ENCODE measurements at places on chromosomes 4 and X.

DNA sequence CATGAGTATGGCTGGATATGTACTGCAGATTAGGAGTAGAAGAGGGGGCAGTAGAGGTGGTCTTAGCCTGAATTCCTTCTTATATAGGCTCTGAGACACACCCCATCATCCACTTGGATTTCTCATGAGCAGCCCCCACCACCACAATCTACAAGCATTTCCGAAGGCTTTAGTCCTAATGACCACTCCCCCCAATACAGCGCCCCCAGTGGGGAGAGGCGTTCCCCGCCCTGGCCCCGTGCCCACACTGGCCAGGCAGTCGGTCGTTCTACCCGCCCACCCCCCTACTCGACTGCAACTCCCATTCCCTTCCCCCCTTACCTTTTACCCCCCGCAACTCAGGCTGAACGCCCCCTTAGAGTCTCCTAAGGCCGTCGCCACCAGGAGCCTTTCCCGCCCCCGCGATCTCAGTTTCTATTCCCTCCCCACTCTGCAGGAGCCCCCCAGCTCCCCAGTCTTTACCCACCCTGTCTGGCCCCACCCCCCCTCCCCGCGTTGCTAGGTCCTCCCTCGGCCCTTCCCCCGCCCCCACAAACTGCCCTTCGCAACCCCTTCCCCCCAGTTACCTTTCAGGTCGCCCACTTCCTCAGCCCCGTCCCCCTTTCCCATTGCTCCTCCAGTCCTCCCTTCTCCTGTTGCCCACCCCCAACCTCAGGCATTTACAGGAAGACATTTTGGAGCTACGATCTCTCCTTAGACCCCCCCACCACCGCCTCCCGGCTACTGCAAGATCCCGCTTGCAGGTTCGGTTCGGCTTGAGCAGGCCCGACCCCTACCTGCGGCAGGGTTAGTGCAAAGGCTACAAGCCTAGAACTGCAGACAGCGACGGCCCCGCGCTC is 468 bp downstream of the ZMYM3 start:
- DNase-seq = peak; percentile 39

DNA sequence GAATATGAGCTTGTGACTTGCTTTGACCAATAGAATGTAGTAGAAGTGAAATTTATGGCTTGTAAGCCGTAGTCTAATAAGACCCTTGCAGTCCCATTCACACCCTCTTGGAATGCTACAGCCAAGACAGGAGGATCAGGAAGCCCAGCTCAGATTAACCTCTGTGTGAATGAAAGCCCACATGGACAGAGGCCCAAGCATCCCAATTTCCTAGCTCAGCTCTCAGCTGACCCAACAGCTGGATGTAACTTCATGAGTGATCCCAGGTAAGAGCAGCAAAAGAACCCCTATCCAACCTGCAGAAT is 12.8 kb upstream of the PPM1K start:
- DNase-seq = no peak

GRCh38 chr4:166886718-166887117 is 347.6 kb downstream of the SPOCK3 start:
- DNase-seq = no peak

GRCh38 chrX:74534569-74535038 is 79.8 kb downstream of the RLIM start:
- DNase-seq = no peak

DNA sequence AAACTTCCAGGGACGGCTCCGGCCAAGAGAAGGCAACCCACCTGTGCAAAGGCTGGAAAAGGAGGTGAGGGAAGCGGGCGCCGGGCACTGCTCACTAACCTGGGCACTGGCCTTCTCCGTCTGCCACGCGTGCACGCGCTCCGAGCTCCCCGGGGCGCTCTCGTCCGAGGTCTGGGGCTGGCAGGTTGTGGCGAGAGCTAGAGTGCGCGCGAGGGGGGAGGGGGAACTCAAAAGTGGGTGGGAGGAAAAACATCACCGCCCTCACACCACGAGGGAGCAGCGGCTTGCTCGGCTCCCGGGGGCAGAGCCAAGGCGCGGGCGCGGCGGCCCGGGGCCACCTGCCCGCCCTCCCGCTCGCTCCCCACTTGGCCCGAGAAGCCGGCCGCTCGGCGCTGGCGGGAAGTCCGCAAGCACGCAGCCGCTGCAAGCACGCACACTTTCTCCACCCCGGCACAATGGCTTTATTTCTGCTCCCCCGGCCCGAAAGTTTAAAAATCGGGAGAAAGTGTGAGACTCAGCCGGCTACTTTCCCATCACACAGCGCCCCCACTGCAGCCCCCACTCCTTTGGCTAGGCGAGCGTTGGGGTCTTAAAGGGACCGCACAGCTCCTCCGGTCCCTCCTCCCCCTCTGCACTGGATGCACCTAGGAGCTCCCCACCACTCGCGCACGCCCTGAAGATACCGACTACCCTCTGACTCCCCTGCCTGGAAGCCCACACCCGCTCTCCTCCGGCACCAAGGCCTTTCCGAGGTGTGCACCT is at the start of gene CHRDL1:
Gene CHRDL1, minus strand, starts transcription at position 173 of the 762 bp plus-strand sequence. CDS start 3,636 bp downstream, outside the sequence.
- no peak for DNase-seq

GRCh38 chrX:12352922-12353321 is 214.6 kb downstream of the FRMPD4 start:
- DNase-seq = no peak

DNA sequence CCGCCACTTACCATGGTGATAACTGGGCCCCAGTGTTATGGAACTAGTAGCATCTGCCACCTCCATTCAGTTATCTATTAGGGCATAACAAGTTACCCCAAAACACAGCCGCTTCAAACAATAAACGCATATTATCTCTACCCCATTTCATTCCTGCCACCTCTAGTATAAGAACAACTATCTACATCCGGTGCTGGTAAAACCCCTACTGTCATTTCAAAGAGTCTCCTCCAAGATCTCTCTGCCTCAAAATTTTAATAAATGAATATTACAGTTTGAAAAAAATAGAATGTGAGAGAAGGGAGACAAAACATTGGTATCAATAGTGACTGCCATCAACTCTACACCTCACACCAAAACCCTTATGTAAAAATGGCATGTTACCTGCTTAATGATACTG is 35.5 kb upstream of the RBPJ start:
- no peak for DNase-seq

DNA sequence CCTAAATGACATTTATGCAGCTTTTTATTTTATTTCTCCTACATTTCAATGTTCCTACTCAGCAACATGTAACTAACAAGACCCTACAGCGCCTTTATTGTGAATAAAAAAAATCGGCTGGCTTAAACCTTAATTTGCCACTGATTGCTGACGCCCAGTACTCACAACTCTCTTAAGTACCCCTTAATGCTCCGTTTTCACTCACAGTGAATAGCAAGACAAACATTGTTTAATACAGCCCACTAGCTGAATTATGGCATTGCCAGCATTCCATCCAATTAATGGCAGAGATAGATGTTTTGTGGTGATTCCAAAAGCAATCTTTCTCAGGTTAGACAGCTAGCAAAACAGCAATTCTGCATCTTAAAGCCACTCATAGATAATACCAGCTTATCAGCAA is 61.1 kb downstream of the PPARGC1A start:
- DNase-seq = no peak
